ENCODE measurements at places on chromosomes 1 and 21.

- DNase-seq, result no peak
These were observed 25.7 kb downstream of the KCNK1 start for GRCh38 chr1:233639611-233640010.

DNA sequence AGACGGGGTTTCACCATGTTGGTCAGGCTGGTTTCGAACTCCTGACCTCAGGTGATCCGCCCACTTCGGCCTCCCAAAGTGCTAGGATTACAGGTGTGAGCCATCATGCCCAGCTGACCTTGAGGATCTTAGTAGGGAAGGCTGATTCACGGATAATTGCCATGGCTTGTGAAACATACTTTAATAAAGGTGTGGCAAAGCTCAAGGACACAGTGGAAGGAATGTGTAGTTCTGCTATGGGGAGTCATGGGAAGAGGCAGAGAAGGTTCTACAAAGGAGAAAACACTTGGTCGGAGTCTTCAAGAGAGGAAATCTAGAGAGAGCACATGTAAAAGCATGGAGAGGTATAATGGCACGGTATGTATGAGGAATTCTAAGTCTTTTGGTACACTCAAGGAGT is 12.7 kb upstream of the PTCH2 start:
- no peak for DNase-seq

DNA sequence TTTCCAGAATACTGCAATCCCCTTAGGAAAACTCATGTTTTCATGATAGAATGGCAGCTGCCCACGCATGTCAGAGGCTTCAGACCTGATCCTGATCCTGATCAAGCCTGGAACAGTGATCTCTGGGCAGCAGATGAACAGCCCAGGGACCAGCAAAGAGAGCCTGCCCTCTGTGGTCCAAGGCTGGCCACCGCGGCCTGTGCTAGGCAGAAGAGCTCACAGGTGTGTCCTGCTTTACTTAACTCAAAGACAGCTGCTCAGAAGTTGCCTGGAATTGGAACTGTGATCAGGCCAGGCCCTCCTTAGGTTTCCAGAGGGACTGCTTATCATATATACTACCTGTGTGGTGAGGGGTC is 21.2 kb upstream of the BCAR3 start:
- DNase-seq, result no peak

DNA sequence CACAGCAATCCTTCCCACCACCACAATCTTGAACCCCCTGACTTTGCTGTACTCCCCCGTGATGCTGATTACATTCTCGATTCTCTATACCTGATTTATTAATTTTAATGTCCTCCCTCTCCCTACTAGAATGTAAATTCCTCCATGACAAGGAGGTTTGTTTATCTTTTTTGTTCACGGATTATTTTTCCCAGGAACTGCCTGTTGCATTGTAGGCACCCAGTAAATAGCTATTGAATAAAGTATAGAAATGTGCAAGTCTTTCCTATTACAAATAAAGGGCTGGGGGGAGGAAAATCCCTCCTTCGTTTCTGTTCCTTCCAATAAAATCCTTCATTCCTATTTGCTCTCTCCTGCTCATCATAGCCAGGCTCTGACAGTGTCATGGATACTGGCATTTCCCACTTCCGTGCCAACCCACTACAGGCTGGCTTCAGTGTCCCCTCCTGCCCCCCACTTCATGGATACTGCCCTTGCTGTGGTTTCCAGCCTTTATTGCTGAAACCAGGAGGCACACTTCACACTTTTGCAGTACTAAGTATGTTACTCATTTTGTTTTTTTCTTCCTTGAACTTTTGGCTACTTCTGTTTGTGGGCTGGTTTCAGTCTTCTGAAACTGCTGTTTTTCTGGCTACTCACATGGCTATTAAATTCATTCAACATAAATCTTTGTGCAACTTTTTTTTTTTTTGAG is 7.5 kb downstream of the KIF1B start:
- no peak for DNase-seq

Data from D341Med (cell line).